SHP77 treated with DMSO at 0.1 percent for 48 hours (cell line): ENCODE measurements at places on chromosomes 3 and 15.

DNA sequence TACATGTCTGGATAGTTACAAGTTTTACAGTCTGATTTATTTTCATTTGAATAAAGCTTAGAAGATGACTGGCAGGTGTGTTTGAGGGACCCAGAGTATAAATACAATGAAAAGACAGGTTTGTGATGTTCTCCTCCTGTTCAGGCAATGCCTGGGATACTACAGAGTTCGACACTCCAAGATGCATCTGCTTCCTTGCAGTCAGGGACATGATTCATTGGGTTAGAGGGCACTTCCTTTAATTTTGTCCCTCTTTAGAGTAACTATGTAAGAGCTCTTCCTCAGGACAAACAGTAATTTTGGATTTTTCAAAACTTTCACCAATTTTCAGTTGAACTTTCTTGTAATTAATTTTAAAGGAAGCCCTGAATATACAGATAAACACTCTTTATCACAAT lies 102.0 kb downstream of the LMLN start:
- no peak for DNase-seq

DNA sequence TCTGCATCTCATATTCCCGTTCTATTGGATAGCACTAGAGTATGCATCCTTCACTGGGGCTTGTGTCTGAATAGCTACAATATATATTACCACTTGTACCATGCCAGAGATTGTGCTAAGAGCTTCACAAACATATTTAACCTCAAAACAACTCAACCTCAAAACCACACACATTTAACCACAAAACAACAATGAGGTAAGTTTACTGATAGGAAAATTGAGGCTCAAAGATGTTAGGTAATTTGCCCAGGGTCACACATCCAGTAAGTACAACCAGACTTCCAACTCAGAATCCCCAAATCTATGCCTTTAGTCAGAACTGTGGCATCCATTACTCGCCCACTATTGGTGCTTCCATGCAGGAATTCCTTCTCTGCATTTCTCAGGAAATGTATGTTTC lies 220.0 kb downstream of the FAM43A start:
- DNase-seq = no peak

DNA sequence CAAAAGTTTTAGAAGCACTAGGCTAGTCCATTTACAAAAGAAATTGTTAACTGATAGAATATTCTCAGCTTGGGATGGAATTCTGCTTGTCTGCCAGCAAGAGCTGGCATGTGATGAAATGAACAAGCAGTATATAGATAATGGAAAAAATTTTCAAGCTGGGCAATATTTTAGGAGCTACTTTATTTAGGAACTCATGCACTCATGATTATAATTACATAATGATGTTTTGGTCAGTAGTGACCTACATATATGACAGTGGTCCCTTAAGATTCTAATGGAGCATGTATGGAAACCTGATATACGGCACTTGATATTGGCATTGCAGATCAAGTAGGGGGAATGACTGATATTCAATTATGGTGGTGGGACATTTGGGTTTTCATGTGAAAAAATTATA lies 6.1 kb downstream of the EAF1 start:
- DNase-seq = no peak

DNA sequence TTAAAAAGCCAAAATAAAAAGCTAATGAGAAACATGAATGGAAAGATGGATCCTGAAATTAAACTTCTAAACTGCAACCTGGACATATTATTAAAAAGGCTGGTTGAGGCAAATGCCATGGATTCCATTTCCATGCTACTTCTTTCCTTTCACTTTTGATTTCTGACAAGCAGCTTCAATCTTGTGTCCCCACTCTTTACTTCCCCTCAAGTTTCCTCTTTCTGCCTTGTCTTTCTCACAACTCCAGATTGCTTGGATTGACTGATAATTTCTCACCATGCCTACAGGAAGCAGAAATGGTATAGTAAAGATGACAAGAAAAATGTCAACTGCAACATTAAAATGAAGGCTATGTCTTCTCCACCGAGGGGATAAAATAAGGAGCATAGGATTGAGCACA lies 1136.7 kb downstream of the TUSC7 start:
- no peak for DNase-seq

DNA sequence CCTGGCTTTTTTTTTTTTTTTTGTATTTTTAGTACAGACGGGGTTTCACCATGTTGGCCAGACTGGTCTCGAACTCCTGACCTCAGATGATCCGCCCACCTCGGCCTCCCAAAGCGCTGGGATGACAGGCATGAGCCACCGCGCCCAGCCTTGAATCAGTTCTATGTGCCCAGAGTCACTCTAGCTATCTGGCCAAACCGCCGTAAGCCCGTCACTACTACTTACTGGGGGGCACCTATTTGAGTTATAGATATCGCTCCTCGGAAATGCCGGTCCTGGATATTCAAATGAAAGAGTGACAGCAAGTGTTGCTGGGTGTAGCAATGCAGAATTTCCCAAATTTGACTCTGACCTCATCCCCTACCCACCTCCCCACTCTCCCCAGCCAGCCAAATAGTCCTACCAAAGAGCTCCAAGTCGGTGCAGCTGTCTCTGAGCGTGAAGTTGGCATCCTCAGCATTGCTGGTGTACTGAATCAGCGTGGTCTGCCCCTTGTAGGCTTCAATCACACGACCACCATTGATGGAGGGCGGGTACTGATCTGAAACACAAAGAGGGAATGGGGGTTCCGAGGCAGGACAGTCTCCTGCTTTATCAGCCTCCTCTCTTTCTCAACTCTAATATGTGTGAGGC lies 38.1 kb downstream of the MUC20 start:
- DNase-seq = no peak

GRCh38 chr3:38582941-38583645 lies 66.4 kb downstream of the SCN5A start:
- DNase-seq = no peak

GRCh38 chr15:25955628-25956027 lies 92.5 kb upstream of the ATP10A start:
- DNase-seq = no peak
